ENCODE measurements at places on chromosomes 4 and X. TPM values are rescaled to one million over a fixed set of nuclear protein-coding genes. Genes with fewer than 3 reads are reported as not detected.

The ASIC5 gene
- total RNA-seq, result not detected

The ADAM29 gene
- total RNA-seq, result not detected

The PLRG1 gene
- total RNA-seq, result 278 TPM

The COPS4 gene
- 40.1 TPM for total RNA-seq

The PDGFC gene
- 5.1 TPM for total RNA-seq

The GAGE12E gene
- total RNA-seq, result not detected

The DNAAF6 gene
- not detected for total RNA-seq

The ATP1B4 gene
- not detected for total RNA-seq

The PLS3 gene
- 193 TPM for total RNA-seq

The MAGEA9B gene
- not detected for total RNA-seq
